ENCODE measurements at places on chromosomes 16 and 17. TPM values are rescaled to one million over a fixed set of nuclear protein-coding genes. Genes with fewer than 3 reads are reported as not detected.

Gene LCAT
- total RNA-seq = 43.1 TPM

Gene KRT39
- total RNA-seq = not detected

Gene SLC52A1
- total RNA-seq = not detected

Gene RNF157
- 1.4 TPM for total RNA-seq

Gene ATP2A3
- 1.7 TPM for total RNA-seq

Gene ST6GALNAC1
- total RNA-seq = not detected

Gene TLCD3B
- 0.44 TPM for total RNA-seq

Gene HOXB8
- total RNA-seq = not detected

GRCh38 chr17:31321966-31322365, 544 bp upstream of the EVI2A start:
- H3K4me3 ChIP-seq = no peak overlapping the region
- no peak for DNase-seq
- no peaks in the 10 kb centered on the region for H3K27me3 ChIP-seq

DNA sequence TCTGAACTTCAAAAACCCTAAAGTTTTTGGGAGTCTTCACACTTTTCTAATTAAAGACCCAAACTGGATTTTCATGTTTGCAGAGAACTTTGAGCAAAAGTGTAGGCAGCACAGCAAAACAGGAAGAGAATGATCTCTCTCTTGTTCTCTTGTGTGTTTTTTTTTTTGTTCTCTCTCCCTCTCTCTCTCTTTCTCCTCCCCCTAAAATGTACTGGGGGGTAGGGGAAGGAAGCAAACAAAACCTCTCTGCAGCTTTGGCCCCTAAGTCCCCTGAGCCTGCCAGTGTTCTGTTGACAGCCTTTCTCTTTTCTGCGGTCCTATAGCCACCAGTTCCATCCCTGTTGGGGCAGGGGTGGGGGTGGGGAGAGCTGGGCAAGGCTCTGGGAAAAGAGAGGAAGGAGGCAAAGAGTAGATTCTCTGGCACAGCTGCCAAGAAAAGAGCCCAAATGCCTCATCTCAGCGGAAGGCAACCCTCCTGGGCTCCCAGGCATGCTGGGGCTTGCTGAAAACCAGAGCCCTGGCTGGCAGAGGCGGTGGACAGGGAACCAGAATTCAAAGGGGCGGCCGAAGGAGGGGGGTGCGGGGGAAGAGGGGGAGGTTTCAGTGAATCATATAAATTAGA, 295.3 kb downstream of the SOX9 start:
- H3K27me3 ChIP-seq = no peaks in the 10 kb centered on the region
- peaks cover 26% of the 10 kb centered on the region for H3K4me1 ChIP-seq
- no peak for DNase-seq
- peak overlapping the region; percentile 19 for H3K4me3 ChIP-seq

GRCh38 chr17:6069539-6070429, at the start of gene WSCD1:
WSCD1 (plus strand) TSS chr17:6070379; CDS start chr17:6080659, 10,280 bp downstream.
- H3K27ac ChIP-seq = no peak within 1 kb of the TSS
- no peaks in the 10 kb centered on the region for H3K36me3 ChIP-seq
- peak within 1 kb of the TSS; percentile 83 for H3K4me3 ChIP-seq
- H3K27me3 ChIP-seq = peaks cover 43% of the 10 kb centered on the region
- DNase-seq = peak; percentile 76

DNA sequence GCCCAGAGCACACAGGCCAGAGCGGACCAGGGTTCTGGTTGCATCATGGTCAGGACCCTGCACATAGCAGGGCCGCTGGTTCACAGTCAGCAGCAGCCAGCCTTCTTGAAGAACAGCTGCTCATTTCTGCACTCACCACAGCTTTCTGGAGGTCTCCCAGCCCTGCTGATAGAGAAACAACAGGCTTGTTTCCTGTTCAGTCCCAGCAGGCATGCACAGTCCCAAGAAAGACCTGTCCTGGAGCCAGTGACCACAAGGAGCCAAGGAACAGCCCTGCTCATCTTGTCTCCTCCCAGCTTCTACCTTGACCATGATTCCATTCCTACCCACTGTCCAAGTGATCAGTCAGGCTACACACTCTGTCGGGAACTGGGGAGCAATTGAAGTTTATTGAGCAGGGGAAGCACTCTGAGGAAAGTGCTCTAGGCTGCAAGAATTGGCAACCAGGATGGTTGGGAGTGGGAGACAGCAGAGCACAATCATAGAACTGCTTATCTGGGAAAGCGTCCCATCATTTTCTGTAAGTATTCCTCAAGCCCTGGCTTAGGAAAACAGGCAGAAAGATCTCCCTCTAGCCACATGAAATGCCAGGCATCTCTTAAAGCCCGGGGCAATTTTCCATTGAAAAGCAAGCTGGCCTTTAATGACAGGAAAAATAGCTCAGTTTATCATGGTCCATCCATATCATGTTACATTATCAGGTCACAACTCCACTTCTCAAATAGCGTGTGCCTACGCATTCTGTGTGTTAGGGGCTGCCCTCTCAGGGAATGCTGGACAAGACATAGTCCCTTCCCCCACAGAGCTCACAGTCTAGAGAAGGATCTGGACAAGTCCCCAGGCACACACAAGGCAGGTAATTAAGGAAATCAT, 155.4 kb upstream of the FOXF1 start:
- H3K27ac ChIP-seq = no peak overlapping the region
- peaks cover 53% of the 10 kb centered on the region for H3K27me3 ChIP-seq
- DNase-seq = no peak
- no peaks in the 10 kb centered on the region for H3K4me1 ChIP-seq

- H3K27me3 ChIP-seq = no peaks in the 10 kb centered on the region
- no peak overlapping the region for H3K27ac ChIP-seq
Measured at GRCh38 chr17:3594976-3595375, 14.2 kb downstream of the TRPV1 start.

- H3K36me3 ChIP-seq = peaks cover 3% of the 10 kb centered on the region
- no peak for DNase-seq
- no peak overlapping the region for H3K27ac ChIP-seq
- H3K4me1 ChIP-seq = peaks cover 3% of the 10 kb centered on the region
- peaks cover 4% of the 10 kb centered on the region for H3K27me3 ChIP-seq
Measured at GRCh38 chr17:2860045-2860444, 63.8 kb downstream of the RAP1GAP2 start.

DNA sequence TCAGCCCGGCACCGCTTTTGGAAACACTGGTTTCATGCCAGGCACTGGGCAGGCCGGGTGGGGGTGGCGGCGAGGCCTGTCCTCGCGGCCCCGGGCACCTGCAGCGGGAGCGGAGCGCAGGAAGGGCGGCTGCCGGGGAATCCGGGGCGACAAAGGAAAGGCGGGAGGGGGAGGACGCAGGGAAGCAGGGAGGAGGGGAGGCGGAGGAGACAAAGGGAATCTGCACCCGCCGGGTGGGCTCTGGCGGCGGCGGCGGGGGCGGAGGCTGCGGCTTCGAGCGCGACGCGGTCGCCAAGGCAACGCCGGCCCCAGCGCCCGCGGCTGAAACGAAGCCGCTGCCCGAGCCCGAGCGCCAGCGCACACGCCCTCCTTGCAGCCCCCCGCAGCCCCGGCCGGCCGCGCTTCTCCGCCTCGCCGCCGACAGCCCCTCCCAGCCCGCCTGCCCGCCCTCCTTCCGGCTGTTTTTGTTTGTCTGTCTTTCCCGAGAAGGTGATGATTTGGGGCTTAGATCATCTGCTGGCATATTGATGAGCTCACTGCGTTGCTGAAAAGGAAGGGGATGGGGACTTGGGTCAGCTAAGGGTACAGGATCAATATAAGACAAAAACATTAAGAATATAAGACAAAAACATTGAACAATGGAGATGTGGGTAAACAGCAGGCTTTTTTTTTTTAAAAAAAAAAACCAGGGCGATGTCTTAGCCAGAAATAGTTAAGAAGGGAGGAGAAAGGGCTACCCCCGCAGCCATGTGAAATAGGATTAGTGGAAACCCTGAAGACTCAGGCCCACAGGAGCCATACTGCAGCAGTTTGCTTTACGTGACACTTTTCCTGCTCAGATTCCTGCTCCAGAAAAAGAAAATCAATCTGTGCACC, 32.7 kb downstream of the CDK5R1 start:
- DNase-seq = no peak
- peaks cover 15% of the 10 kb centered on the region for H3K4me1 ChIP-seq
- H3K36me3 ChIP-seq = no peaks in the 10 kb centered on the region

DNA sequence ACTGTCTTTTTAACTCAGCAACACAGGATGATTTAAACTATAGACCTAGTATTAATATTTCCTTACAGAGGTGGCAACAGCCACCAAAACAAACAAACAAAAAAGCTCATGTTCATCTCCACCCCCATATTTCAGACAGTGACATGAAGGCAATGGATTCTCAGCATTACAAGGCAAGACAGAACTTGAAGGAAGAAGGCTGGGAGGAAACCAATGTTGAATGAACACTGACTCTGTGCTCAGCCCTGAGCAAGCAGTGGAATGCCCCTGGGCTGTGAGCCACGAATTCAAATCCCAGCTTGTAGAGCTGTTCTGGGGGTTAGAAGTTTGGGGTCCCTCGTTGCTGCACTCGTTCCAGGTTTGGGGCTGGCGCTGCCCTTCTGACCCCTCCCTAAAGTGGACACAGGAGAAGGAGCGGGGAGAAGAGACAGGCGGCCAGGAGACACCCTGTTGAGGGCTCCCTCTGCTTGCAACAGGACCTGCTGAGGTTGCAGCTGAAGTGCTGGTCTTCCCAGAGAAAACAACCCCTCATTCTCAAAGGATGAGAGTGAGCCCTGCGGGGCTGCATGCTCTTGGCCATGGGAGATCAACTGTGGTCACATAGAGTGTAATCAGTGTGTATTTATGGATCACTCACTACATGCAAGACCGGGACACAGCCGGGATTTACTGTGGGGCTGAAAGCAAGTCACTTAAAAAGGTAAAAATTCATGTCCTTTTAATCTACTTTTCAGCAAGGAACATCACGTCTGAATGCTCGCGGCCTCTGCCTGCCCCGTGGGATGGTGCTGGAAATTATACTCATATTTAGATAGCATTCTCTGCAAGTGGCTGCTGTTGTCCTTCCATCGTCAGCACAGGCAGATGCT, 34.3 kb downstream of the MYH3 start:
- H3K27ac ChIP-seq = no peak overlapping the region
- no peak for DNase-seq
- H3K4me1 ChIP-seq = peaks cover 4% of the 10 kb centered on the region
- no peak overlapping the region for H3K4me3 ChIP-seq
- no peaks in the 10 kb centered on the region for H3K36me3 ChIP-seq

GRCh38 chr16:7209598-7209997, 123.0 kb upstream of the RBFOX1 start:
- DNase-seq = no peak
- H3K36me3 ChIP-seq = no peaks in the 10 kb centered on the region
- H3K4me3 ChIP-seq = no peak overlapping the region
- H3K4me1 ChIP-seq = no peaks in the 10 kb centered on the region
- no peaks in the 10 kb centered on the region for H3K27me3 ChIP-seq
- H3K27ac ChIP-seq = no peak overlapping the region

GRCh38 chr16:68658341-68658973, 13.3 kb downstream of the CDH3 start:
- H3K4me3 ChIP-seq = no peak overlapping the region
- H3K27me3 ChIP-seq = no peaks in the 10 kb centered on the region
- H3K4me1 ChIP-seq = peaks cover 35% of the 10 kb centered on the region
- no peaks in the 10 kb centered on the region for H3K36me3 ChIP-seq

GRCh38 chr17:40694584-40694983, 9.0 kb downstream of the KRT24 start:
- DNase-seq = no peak
- no peak overlapping the region for H3K27ac ChIP-seq
- H3K4me1 ChIP-seq = no peaks in the 10 kb centered on the region
- H3K27me3 ChIP-seq = peaks cover 64% of the 10 kb centered on the region
- H3K4me3 ChIP-seq = no peak overlapping the region

GRCh38 chr17:64180089-64181073, 50.4 kb upstream of the ERN1 start:
- peak overlapping the region; percentile 17 for H3K27ac ChIP-seq
- no peaks in the 10 kb centered on the region for H3K27me3 ChIP-seq
- peaks cover 12% of the 10 kb centered on the region for H3K36me3 ChIP-seq
- no peak for DNase-seq
- no peak overlapping the region for H3K4me3 ChIP-seq
- peaks cover 42% of the 10 kb centered on the region for H3K4me1 ChIP-seq

GRCh38 chr17:8629371-8630226, 926 bp downstream of the MYH10 start:
- peaks cover 1% of the 10 kb centered on the region for H3K36me3 ChIP-seq
- DNase-seq = no peak
- H3K4me1 ChIP-seq = peaks cover 23% of the 10 kb centered on the region
- peak overlapping the region; percentile 97 for H3K27ac ChIP-seq
- H3K27me3 ChIP-seq = no peaks in the 10 kb centered on the region

- H3K36me3 ChIP-seq = no peaks in the 10 kb centered on the region
- DNase-seq = no peak
- H3K4me1 ChIP-seq = peaks cover 34% of the 10 kb centered on the region
- peak overlapping the region; percentile 78 for H3K27ac ChIP-seq
Measured at GRCh38 chr17:12021623-12022140, 1.0 kb downstream of the MAP2K4 start.

DNA sequence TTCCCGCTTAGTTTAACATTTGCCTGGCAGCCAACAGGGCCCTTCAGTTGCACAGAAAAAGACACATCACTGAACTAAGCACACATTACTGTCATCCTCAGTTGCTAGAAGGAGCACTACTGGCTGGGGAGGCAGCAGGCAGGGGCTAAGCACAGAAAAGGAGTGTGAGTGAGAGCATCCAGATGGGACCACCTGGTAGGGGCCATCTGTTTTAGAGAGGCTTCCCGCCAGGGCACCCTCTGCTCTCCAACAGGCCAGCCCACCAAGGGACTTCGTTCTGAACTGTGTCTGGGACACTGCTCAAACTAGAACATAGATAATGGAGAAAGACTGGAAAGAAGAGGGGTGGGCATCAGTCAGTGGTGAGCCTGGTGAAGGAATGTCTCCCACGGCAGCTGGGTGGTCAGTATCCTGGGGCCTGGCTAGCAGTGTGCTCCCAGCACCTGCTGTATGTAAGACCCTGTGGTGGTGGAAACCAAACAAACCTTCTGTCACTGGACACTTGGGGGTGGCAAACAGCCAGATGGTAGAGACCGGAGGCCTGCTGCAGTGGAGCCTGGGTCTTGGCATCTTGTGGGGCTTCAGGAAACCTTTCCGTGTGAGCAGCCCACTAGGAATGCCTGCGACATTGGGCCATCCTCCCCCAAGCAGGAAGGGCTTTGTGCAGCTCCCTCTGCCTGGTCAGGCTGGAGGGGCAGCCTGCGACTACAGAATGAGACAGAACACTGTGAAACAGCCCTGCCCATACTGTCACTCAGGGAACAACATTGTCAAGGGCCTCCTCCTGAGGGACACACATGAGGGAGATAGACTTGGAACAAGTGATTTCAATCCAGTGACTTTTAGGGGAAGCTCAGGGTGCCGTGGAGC, 12.8 kb upstream of the RANGRF start:
- DNase-seq = no peak
- H3K4me3 ChIP-seq = no peak overlapping the region
- H3K27me3 ChIP-seq = no peaks in the 10 kb centered on the region
- peaks cover 5% of the 10 kb centered on the region for H3K36me3 ChIP-seq
- H3K27ac ChIP-seq = no peak overlapping the region
- H3K4me1 ChIP-seq = no peaks in the 10 kb centered on the region

GRCh38 chr17:17484451-17484899, 7.7 kb downstream of the MED9 start:
- H3K27me3 ChIP-seq = no peaks in the 10 kb centered on the region
- H3K4me3 ChIP-seq = no peak overlapping the region
- peaks cover 13% of the 10 kb centered on the region for H3K4me1 ChIP-seq
- H3K27ac ChIP-seq = no peak overlapping the region

GRCh38 chr17:7355053-7355452, at the start of gene TMEM95:
TMEM95 (plus strand) TSS chr17:7355156; CDS start chr17:7355205, 49 bp downstream.
- no peaks in the 10 kb centered on the region for H3K27me3 ChIP-seq
- H3K4me1 ChIP-seq = peaks cover 32% of the 10 kb centered on the region
- DNase-seq = no peak
- H3K36me3 ChIP-seq = no peaks in the 10 kb centered on the region
- peak within 1 kb of the TSS; percentile 77 for H3K27ac ChIP-seq

GRCh38 chr16:75024182-75024581, 25.4 kb downstream of the ZNRF1 start:
- no peaks in the 10 kb centered on the region for H3K27me3 ChIP-seq
- H3K36me3 ChIP-seq = peaks cover 6% of the 10 kb centered on the region
- no peak overlapping the region for H3K4me3 ChIP-seq
